T-cell (primary cell): ENCODE measurements at places on chromosomes 6 and 20. TPM values are rescaled to one million over a fixed set of nuclear protein-coding genes. Genes with fewer than 3 reads are reported as not detected.

TRIM10 gene
- total RNA-seq: not detected

GRCh38 chr20:9344083-9344920 is 170.1 kb upstream of the LAMP5 start:
- DNase-seq: no peak

TUBB2B gene
- total RNA-seq: 1.1 TPM

DNA sequence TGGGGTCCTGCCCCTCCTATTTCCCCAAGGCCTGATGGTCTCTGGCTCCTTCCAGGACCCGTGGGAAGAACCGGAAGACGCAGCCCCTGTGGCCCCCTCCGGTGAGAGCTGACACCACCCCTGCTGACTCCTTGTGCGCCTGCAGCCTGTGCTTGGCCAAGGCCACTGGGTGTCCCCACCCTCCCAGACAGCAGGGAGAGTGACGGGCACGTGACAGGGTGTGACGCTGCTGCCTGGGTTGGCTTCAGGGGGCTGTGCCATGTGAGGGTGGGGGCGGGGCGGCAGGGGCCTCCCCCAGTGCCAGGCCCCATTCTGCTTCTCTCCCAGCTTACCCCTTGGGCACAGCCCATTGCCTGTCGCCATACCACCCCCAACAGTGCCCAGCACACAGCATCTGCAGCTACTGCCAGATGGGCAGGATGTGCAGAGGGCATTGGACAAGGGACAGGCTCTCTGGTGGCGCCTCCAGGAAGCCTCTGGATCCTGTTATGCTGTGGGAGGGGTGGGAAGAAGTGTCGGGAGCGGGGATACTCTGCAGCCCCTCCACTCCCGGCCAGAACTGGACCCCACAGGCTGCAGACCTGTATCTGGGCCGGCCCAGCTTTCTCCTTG is 2.9 kb downstream of the BIRC7 start:
- no peak for DNase-seq
